ENCODE measurements at places on chromosomes 7 and 10. TPM values are rescaled to one million over a fixed set of nuclear protein-coding genes. Genes with fewer than 3 reads are reported as not detected.

DNA sequence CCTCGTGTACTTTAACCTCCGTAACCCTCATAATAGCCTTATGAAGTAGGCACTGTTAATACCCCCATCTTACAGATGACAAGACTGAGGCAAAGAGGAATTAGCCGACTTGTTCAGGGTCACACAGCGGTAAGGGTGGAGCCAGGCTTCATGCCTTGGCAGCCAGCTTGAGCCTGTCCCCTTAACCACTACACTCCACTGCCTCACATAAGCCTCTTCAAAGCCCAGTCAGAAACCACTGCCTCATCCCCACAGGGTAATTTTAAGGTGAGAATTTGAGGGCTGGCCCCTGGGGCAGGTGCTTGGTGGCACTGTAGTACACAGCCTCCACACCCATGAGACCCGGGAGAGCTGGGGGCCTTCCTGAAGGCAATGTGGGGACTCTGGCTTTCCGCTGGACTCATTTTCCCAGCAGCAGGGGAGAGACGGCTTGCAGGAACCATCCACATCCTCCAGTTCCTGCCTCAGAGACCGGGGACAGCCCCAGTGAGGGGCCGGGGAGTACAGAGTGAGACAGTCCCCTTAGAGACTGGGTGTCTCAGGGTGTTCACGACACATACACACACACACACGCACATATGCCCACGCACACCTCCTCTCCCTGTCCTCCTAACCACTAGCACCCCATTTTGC lies 7.6 kb upstream of the C10orf105 start:
- no peak for DNase-seq

- DNase-seq: no peak
These were observed 178.3 kb downstream of the SKIDA1 start for GRCh38 chr10:21347043-21347784.

GRCh38 chr10:85317827-85318226 lies 989.4 kb downstream of the CCSER2 start:
- no peak for DNase-seq

DNA sequence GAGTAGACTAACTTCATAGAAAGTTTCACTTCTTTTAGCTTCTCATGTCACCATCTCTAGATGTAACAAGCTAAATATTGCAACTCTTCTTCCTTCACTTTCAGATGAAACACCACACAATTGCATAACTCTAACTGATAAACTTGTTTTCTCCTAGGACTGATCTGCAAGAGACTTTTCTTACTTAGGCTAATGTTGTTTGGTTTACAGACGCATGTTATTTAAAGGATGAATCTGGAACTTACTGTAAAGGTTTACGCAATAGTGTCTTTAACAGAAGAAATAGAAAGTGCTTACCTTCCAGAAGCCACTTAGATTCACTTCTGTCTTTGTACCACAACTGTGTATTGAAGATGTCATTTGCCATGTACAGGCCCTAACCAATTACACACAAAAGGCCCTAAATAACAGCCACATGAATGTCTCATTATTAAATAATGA lies 22.1 kb upstream of the ZC3HAV1 start:
- no peak for DNase-seq

DNA sequence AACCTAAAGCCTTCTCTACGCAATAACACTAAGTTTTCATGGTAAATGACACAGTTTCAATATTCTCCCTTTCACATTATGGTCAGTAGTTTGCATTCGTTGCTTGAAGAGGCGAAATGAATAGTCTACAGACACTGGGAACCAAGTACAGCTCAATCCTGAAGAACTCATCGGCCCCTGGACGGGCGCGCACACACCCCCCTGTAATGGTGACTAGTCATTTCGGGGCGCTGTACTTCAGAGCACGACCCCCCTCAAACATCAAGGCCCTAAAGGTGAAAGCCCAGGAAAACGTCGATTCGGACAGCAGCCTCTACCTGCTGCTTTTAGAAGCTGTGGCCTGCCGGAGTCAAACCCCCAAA lies 1.0 kb downstream of the NT5C2 start:
- DNase-seq: no peak

GRCh38 chr10:28812384-28813372 lies 135.4 kb downstream of the BAMBI start:
- no peak for DNase-seq

DNA sequence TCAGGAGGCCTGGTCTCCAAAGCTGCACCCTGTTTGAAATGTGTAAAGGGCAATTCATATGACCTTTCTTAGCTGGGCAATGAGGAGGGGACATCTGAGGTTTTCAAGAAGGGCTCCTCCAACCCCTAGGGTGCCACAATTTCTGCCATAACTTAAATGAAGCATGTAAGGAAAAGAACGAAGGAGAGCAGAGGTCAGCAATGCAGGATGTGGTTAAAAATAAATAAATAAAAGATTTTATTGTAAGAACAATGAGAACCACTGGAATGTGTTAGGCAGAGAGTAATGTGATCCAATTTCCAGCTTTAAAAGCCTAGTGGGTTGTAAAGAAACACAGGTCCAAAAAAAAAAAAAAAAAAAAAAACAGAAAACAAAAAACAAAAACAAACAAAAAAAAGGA lies 673.1 kb downstream of the TNS3 start:
- no peak for DNase-seq

GRCh38 chr10:101066896-101067355 lies 5.1 kb downstream of the KAZALD1 start:
- no peak for DNase-seq

- no peak for DNase-seq
These were observed 7.1 kb upstream of the TLX1 start for GRCh38 chr10:101123815-101124617.

DNA sequence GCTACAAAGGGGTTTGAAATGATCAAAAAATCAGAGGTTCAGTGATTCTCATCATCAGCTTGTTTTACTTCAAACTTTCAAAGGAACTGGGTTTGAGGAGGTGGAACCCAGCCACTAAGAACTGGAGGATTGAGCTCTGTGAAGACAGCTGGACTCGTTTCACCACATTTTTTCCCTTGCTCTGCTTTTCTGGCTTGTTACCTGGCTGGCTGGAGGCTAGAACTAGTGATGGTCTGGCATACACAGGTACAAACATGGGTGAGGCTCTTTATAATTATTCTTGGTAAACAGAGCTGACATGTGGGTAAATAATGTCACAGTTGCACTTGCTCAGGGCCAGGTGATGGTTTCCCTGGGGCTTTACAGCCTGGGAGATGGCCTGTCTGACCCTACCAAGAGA lies 352.5 kb downstream of the FGFR2 start:
- DNase-seq: no peak

- no peak for DNase-seq
These were observed 129.1 kb upstream of the ITGB1 start for GRCh38 chr10:33087152-33087551.

DNA sequence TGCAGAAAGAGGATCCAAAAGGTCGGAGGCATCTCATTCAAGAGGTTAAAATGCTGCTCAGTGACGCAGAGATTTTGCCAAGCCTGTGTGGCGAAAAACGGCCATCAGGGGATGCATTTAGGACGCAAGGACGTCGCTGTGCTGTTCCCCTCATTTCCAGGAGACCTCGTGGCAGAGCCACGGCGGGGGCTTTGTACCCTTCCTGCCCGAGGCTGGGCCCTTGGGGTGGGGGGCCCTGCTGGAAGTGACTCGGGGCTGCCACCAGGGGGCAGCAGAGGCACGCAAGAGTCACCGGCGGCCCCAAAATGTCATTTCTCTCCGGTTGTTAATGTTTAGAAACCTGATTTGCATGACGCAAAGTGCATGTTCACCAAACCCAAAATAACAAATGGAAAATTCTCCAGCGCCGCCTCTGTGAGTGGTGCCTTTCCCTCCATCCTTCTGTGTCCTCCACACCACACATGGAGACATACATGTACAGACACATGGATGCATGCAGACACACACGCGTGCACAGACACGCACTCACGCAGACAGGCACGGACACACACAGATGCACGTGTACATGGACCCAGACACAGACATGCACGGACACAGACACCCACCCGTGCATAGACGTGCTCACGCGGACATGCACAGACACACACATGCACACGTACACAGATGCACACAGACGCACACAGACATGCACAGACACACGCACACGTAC lies 51.0 kb upstream of the NKX6-2 start:
- DNase-seq: no peak

DNA sequence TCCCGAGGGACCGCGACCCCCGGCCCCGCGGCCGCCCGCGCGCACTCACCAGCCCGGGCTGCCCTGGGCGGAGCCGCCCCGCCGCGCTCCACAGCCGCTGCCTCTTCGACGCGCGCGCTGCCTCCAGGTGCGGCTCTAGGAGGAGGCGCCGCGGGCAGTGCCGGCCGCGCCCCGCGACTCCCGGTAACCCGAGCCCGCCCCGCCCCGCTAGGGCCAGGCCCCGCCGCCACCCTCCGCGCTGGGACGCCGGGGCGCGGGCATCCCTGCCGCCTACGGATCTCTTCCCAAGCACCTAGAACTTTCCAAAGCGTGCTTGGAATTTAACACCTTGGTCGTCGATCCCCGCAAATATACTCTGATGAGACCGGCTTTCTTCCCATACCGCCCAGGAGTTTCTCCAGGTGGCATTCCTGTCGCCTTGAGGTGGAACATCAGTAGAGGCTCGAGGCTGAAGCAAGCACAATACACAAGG lies at the start of gene SLC26A5:
TSS of gene SLC26A5 (minus strand) at position 159 of the 472 bp plus-strand sequence. CDS start 24,693 bp downstream, outside the sequence.
- DNase-seq: no peak

- no peak for DNase-seq
These were observed 18.1 kb downstream of the HACD1 start for GRCh38 chr10:17599089-17599488.

GRCh38 chr7:24422441-24423010 lies 138.5 kb downstream of the NPY start:
- no peak for DNase-seq

- DNase-seq: no peak
These were observed 161.8 kb downstream of the NRF1 start for GRCh38 chr7:129773328-129773731.

DNA sequence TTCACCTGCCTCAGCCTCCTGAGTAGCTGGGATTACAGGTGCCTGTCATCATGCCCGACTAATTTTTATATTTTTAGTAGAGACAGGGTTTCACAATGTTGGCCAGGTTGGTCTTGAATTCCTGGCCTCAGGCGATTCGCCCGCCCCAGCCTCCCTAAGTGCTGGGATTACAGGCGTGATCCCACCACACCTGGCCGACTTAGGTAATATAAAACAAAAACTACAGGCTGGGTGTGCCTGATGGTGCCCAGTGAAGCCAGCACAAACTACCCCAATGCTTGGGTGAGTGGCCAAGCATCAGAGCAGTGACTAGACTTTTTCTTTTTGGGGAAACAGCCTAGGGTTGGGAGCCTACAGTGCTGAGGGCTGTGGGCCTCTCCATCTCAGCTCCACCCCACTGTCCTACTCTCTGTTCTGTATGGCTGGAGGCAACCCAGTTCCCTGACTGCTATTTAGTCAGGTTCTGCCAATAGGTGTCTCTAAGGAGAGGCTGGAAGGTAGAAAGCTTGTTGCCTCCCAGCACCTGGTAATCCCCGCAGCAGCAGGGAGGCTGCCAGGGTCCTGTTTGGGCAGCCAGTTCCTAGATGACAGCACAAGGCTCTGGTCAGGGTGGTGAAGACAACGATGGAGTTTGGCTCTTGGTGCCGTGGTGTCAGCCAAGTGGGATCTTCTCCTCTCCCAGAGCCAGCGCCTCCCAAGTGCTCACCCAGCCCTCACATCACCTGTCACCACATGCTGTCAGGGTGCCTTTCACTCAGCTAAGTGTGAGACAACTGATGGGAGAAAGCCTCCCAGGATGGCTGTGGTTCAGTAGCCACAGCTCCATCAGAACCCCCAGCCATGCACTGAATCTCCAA lies 10.4 kb upstream of the NACAD start:
- no peak for DNase-seq

- no peak for DNase-seq
These were observed 46.0 kb downstream of the CNOT4 start for GRCh38 chr7:135463908-135464307.

DNA sequence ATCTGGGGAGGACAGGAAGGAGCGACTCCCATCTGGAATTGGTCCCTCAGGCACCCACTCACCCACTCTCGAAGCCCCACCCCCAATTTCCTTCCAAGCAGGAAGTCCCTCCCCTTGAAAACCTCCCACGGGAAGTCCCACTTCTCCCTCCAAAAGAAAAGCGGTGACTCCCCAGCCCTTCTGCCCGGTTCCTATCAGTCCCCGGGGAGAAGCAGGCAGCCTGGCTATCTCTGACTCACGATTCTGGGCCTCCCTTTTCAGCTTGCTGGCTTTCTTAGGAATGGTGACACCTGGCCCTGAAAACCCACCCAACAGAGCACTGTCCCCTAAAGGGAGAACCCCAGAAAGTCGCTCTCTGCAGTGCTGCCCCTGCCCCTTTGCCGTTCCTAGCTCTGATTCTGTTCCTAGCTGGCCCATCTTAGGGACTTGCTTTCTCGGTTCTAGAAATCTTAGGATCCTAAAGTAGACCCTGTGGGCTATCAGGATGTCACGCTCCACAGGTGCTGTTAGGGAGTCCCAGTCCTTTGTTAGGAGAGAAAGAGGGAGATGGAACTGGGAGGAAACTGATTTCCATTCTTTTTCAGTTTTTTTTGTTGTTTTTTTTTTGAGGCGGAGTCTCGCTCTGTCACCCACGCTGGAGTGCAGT lies 6.0 kb downstream of the TSC22D4 start:
- DNase-seq: no peak

DNA sequence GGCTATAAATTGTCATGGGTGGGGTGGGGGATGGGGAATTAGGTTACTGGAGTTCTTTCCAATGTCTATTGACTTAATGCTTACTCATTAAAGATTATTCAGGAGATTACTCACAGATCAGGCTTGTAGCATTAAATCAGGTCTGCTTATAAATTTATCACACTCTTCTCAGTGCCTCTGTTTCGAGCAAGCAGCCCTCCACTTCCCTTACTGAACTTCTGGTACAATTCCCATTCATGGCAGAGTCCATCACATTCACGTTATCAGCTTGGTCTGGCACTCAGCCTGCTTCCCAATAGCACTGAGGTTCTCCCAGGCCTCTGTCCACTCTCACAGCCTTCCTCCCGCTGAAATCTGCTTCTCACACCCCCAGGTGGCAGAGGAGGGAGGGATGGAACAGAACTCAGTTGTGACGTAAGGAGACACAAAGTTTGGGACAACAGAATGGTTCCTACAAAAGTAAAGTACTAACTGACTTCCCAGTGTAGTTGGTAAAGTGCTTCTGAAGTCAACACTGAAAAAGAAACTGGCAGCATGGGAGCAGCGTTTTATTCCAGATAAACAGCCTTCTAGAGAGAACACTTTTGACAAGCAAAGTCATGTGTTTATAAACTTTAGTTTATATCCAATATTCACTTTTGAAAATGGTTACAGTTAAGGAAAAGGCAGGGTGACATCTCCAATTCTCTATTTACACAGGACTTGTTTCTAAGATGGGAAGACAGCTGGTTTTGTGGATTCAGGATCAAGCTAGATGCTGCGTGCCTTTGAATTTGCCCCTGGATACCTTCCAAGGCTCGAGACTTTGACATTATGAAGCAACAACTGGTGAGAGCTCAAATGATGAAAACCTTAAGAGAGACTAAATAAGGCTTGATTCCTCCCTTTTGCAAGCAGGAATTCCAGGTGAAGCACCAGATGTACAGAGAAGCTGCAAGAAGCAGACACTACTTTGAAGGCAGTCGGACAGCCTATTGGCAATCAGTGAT lies 81.4 kb downstream of the ATXN7L1 start:
- DNase-seq: no peak

- DNase-seq: no peak
These were observed 7.1 kb downstream of the CXCL12 start for GRCh38 chr10:44377651-44378310.

NODAL gene
- not detected for total RNA-seq

CDK1 gene
- 8.0 TPM for total RNA-seq

AKR1C8 gene
- total RNA-seq: not detected

ANKRD1 gene
- not detected for total RNA-seq

PAPOLB gene
- total RNA-seq: 0.44 TPM

PDE1C gene
- total RNA-seq: 20.6 TPM

AVPI1 gene
- total RNA-seq: 17.7 TPM

Data from omental fat pad (tissue), 4 donors.